ENCODE measurements at places on chromosomes 3 and 15.

DNA sequence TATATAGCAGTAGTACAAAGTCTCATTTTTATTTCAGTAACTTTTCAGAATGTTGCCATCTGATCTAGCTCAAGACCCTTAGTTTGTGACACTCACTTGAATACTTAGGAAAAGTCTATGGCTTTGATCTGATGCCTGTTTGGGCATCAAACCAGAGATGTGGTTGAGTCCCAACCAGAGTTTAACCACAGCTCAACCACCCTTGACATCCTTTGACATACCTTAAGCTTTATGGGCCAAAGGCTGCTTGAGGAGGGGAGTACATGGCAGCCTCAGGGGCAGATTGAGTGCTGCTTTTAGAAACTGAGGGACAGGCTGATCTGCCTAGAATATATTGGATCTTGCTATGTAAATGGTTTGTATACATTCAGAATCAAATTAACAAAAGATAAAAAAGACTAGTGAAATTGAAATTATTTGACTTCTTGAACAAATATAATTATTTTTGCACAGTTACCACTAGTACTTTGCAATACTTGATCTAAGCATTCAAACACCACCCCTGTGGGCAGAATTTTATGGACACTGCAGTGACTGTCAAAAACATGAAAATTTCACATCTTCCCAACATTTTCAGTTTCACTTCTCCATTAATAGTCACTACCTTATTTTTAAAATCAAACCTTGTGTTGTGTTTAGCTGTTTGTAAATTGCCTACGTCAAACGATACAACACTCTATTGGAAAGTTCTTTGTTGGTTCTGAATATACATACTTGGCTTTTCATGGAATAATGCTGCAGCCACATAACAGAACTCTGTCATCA, 199.8 kb downstream of the UBE2E2 start:
- DNase-seq = no peak

DNA sequence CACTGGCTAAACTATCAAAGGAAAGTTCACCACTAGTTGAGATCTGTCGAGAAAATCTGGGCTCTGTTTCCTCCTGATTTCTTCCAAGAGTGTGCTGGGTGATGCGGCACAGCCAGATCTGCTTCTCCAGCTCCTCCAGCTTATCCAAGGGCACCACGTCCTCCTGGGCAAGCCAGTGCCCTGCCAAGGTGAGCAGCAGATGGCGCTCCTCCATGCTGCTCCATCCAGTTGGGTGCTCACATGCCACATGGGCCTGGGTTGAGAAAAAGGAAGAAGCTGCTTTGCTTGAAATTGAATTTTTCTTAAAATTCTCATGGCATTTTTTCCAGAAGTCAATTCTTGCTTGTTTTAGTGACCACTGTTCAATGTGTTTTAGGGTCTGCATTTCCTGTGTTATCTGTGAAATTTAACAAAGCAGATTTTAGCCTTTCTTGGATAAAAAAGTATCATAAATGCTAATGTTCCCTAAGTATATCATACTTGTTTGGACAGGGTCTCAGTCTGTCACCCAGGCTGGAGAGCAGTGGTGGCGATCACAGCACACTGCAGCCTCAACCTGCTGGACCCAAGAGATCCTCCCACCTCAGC, 47.3 kb downstream of the EIF3J start:
- DNase-seq = peak; percentile 67

- DNase-seq = no peak
Measured at GRCh38 chr3:28877912-28878311, 403.0 kb upstream of the RBMS3 start.

DNA sequence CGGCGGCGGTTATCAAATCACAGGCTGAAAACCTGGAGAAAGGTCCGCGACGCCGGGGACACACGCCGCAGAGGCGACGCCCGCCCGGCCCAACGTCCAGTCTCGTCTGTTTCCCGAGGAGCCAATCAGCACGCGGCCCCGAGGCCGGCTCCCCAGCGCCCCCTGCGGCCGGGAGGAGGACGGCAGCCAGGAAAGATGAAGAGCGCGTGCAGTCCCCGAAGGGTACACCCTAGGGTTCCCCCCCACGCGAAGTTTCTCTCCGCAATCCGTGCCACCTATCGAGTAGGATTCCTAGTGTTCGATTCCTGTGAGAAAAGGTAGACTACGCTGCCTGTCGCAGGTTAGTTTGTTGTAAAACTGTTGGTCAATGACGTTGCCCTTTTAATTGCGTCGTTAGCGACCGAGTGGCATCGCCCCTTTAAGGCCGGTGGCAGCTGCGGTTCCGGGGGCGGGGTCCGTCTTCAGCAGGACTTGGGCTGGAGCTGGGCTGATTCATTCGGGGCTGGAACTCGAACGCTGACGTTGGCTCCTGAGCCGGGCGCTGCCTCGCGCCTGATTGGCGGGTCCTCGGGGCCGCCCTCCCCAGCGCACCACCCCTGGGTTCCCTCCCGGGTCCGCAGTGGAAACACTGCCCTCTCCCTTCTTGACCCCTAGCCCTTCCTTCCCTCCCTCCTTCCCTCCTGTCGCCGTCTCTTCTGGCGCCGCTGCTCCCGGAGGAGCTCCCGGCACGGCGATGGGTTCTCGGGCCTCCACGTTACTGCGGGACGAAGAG, at the start of the genes CHP1 and EXD1:
Gene CHP1, plus strand, starts transcription at position 619 of the 772 bp plus-strand sequence. Its CDS starts 115 bp downstream, at position 734.
Gene EXD1, minus strand, starts transcription at position 108 of the 772 bp plus-strand sequence. CDS start 4,182 bp downstream, outside the sequence.
- DNase-seq = peak; percentile 97

GRCh38 chr15:56820333-56820732, 87.0 kb upstream of the ZNF280D start:
- DNase-seq = peak; percentile 24

Measured in hematopoietic multipotent progenitor cell (in vitro differentiated cells).